ENCODE measurements at places on chromosomes 16 and 17.

DNA sequence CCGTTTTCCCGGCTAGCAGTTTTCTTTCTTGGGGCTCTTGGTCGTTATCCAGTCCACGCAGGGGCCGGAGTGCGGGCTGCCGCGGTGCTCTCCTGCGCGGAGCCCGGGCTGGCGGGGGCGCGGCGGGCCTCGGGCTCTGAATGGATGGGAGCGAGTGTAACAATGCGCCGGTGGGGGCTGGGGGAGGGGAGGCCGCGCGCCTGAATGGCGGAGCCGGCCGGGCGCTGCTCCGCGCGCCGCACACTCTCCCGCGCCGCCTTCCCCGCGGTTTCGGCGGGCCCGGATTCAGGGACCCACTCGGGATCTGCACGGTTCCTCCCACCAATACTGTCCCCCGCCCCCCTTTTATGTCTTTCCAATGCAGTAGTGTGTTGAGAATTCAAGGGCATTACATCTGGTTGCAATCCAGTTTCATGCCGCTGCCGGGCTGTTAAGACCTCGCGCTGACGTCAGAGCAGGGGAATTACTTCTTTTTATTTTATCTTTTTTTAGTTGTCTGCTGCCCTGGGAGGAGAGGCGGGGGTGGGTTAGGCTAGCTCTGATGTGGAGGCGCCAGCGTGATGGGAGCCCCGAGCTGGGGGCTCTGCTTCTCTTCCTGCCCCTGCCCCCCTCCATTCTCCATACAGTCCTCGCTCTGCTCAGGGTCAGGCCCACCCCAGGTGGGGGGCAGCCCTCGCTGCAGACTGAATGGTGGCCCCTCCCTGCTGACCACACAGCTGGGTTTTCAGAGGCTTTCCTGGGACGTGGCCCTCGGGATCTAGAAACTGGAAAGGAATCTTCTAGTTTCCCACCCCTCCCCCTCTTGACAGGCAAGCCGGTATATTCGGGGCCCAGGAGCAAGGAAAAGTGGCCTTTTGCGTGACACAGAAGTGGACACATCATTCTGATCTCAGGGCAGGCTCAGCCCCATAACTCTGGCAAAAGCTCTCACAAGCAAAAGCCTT is 1.8 kb downstream of the RAI1 start:
- no peaks in the 10 kb centered on the region for H3K36me3 ChIP-seq
- no peaks in the 10 kb centered on the region for H3K27me3 ChIP-seq
- H3K4me1 ChIP-seq: peaks cover 43% of the 10 kb centered on the region

DNA sequence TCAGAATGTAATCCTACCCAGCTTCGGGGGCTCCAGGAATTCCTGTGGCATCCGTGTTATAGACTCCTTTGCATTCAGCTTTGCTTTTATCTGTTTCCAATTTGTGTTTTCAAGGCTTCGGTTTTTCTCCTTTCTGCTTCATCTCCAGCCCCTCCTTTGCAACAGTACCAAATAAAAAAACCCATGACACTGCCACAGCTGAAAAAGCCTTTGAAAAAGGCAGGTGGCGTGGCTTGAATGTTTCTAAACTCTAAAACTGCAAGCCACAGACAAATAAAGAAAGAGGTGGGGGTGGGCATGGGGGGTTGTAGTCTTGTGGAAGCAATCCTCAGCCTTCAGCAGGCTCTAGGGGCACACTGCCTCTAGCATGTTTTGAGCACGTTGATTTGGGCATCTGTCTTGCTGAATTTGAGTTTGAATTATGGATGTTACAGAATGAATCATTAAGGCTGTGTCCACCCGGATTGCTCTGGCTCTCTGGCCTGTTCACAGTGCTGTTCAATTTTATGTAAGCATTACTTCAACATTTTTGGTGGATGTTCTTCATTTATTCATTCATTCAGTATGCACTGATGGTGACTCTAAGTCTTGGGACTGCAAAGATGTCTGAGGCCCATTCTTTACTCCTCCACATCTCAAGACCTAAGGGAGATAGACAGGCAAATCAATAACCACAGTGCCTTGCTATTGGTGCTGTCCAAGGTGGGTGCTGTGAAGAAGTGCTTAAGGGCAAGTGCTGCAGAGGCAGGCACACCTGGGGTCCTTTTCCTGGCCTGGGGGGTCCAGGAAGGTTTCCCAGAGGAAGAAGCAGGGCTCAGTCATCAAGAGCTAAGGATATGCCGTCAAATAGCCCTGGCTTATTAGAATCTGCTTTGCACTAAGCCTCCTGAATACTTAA is 77.4 kb downstream of the CDH13 start:
- no peaks in the 10 kb centered on the region for H3K36me3 ChIP-seq
- DNase-seq: no peak
- peaks cover 7% of the 10 kb centered on the region for H3K4me1 ChIP-seq
- no peak overlapping the region for H3K4me3 ChIP-seq

DNA sequence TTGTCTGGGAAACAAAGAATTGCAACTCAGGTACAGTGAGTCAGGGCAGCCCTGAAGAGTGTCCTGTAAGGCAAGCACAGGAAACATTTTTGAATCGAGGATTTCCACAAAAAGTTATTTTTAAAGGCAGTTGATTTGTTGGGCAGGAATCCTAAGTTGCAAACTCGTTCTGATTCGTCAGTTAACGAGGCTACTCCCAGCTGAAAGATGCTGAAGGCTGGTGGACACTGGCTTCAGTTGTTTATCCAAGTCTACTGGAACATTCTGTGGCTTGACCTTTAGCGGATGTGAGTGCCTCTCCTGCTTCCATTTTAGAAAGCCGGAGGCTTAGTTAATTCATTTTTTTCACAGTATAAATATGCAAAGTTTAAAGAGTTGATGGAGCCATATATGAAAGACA is 84.2 kb downstream of the KCNJ12 start:
- peaks cover 15% of the 10 kb centered on the region for H3K4me1 ChIP-seq
- no peaks in the 10 kb centered on the region for H3K27me3 ChIP-seq
- no peak for DNase-seq
- H3K36me3 ChIP-seq: no peaks in the 10 kb centered on the region

- peaks cover 25% of the 10 kb centered on the region for H3K4me1 ChIP-seq
- no peaks in the 10 kb centered on the region for H3K27me3 ChIP-seq
- H3K27ac ChIP-seq: no peak overlapping the region
- DNase-seq: no peak
- peaks cover 50% of the 10 kb centered on the region for H3K36me3 ChIP-seq
- H3K4me3 ChIP-seq: no peak overlapping the region
Measured at GRCh38 chr17:51255673-51256072, 4.2 kb downstream of the MBTD1 start.

DNA sequence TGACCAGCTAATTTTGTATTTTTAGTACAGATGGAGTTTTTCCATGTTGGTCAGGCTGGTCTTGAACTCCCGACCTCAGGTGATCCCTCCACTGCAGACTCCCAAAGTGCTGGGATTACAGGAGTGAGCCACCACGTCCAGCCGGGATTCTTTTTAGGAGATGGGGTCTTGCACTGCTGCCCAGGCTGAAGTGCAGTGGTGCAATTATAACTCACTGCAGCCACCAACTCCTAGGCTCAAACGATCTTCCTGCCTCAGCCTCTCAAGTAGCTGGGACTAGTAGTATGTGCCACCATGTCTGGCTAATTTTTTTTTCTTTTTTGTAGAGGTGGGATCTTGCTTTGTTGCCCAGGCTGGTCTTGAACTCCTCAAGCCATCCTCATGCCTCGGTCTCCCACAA is 56.4 kb upstream of the MGAT5B start:
- H3K27me3 ChIP-seq: no peaks in the 10 kb centered on the region
- H3K27ac ChIP-seq: no peak overlapping the region
- H3K4me3 ChIP-seq: no peak overlapping the region
- DNase-seq: no peak
- no peaks in the 10 kb centered on the region for H3K36me3 ChIP-seq
- H3K4me1 ChIP-seq: no peaks in the 10 kb centered on the region

GRCh38 chr17:47686276-47686635 is 7.7 kb upstream of the TBKBP1 start:
- H3K4me1 ChIP-seq: peaks cover 4% of the 10 kb centered on the region
- H3K27me3 ChIP-seq: no peaks in the 10 kb centered on the region
- DNase-seq: no peak
- no peak overlapping the region for H3K4me3 ChIP-seq

- H3K4me1 ChIP-seq: no peaks in the 10 kb centered on the region
- no peaks in the 10 kb centered on the region for H3K36me3 ChIP-seq
- H3K27ac ChIP-seq: no peak overlapping the region
Measured at GRCh38 chr17:34616148-34616547, 36.8 kb downstream of the TMEM132E start.

DNA sequence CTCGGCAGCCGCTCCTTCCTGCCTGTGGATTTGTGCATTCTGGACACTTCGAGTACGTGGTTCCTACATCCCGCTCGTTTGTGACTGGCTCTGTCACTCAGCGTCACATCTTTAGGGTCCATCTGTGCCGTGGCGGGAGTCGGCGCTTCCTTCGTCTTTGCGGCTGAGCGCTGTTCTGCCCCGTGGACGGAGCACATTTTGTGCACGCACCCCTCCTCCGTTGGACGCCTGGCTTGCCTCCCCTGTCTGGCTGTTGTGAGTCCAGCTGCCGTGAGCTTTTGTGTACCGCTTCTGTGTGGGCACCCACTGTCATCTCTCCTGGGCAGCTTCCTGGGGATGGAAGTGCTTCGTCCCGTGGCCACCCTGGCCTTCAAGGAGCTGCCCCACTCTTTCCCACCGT is 6.4 kb downstream of the ZNF469 start:
- H3K27me3 ChIP-seq: peaks cover 14% of the 10 kb centered on the region
- no peak overlapping the region for H3K27ac ChIP-seq
- no peak overlapping the region for H3K4me3 ChIP-seq
- DNase-seq: no peak
- H3K36me3 ChIP-seq: no peaks in the 10 kb centered on the region

DNA sequence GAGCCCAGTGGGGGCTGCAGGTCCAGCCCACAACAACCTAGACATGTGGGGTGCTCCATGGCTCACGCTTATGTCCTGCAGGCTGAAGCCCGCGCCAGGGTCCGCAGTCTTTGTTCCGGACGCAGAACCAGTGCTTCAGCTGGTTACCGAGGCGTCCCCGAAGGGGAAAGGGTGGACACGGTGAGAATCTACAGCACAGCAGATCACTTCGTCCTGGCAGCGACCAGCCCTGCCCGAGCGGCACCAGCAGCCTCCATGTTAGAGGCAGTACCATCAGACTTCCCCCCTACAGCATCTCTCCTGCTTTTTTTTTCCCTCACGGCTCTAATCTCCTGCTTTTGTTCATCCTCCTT is 1736.4 kb downstream of the TP53TG3F start:
- H3K4me1 ChIP-seq: no peaks in the 10 kb centered on the region
- H3K4me3 ChIP-seq: no peak overlapping the region
- no peaks in the 10 kb centered on the region for H3K27me3 ChIP-seq
- peak; percentile 47 for DNase-seq
- no peak overlapping the region for H3K27ac ChIP-seq
- H3K36me3 ChIP-seq: no peaks in the 10 kb centered on the region

DNA sequence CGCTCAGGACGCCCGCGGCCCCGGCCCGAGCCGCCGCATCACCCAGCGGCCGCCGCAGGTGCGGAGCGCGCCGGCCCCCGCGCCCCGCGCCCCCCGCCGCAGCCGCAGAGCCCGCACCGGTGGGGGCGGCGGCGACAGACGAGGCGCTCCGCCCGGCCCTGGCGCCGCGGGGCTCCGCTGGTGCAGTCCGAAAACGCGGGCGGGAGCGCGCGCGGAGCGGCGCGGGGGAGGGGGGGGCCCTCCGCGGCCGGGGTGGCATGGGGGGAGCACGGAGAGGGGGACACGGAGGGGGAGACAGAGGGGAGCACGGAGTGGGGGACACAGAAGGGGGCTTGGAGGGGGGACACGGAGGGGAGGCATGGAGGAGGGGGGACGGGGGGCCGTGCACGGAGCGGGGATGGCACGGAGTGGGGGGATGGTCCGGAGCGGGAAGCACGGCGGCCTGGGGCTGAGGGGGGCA is at the start of gene AATK:
TSS of gene AATK (minus strand) at position 189 of the 460 bp plus-strand sequence. CDS start 229 bp downstream, outside the sequence.
- H3K4me1 ChIP-seq: peaks cover 4% of the 10 kb centered on the region
- peak within 1 kb of the TSS; percentile 14 for H3K4me3 ChIP-seq

GRCh38 chr16:50314665-50315064 is 48.3 kb downstream of the ADCY7 start:
- peaks cover 86% of the 10 kb centered on the region for H3K36me3 ChIP-seq
- DNase-seq: no peak
- peaks cover 3% of the 10 kb centered on the region for H3K4me1 ChIP-seq
- no peak overlapping the region for H3K4me3 ChIP-seq
- no peak overlapping the region for H3K27ac ChIP-seq
- no peaks in the 10 kb centered on the region for H3K27me3 ChIP-seq

DNA sequence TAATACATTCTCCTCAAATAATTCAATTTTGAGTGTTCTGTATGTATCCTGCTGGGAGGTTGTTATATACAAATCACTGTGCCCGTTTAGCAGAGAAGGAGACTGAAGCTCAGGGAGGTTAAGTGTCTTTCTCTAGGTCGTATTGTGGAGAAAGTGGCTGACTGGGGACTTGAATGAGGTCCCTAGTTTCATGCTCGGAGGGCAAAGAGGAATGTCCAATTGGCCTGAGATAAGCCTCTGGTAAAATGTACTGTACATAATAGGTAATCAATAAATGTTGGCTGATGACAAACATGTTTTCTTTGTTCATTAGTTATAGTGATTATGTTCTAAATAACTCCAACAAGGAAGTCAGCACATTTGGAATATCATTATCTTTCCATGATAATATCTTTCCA is 442.6 kb downstream of the UTP18 start:
- no peak for DNase-seq
- H3K27ac ChIP-seq: no peak overlapping the region
- H3K36me3 ChIP-seq: no peaks in the 10 kb centered on the region
- no peaks in the 10 kb centered on the region for H3K27me3 ChIP-seq
- H3K4me1 ChIP-seq: no peaks in the 10 kb centered on the region
- no peak overlapping the region for H3K4me3 ChIP-seq

DNA sequence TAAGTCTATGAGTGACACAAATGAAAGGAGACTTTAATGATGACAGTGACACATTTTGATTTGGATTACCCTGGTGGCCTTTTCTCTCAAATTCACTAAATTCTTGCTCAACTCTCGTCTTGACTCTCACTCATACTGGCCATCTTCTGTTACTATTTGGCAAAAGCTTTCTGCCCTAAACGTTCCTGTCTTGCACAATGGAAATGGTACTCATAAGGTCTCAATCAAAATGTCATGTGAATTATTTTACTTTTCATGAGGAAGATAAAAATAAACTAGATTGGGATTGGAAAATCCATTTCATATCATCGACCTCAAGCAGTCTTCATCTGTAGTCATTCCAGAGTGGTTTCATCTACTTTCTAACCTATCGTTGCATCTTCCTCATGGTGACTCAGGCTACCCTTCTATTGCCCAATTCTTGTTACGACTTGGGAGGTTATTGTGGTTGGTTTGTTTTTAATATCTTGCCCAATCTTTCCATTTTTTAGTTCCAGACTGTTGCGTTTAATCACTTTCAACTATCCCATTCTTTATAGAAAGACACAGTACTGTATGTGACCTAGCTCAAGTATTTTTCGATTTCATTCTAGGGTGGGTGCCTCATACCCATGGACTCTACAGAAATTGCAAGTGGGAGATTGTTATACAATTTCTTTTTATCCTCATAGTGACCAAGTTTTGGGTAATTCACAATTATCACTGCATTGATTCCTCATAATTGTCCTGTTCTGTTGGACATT is 317.2 kb upstream of the KCNJ16 start:
- no peak for DNase-seq
- no peak overlapping the region for H3K27ac ChIP-seq
- H3K27me3 ChIP-seq: no peaks in the 10 kb centered on the region
- H3K4me1 ChIP-seq: no peaks in the 10 kb centered on the region
